ENCODE measurements at places on chromosomes 1 and 21.

GRCh38 chr1:7207875-7208646, 422.8 kb downstream of the CAMTA1 start:
- peak; percentile 89 for DNase-seq

DNA sequence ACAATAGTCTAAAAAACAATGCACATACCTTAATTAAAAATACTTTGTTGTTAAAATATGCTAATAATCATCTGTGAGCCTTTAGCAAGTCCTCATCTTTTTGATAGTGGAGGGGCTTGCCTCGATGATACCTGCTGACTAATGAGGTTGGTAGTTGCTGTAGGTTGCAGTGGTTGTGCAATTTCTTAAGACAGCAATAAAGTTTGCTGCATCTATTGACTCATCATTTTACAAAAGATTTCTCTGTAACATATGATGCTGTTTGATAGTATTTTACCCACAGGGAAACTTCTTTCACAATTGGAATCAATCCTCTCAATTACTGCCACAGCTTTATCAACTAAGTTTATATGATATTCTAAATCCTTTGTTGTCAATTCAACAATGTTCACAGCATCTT, 7.6 kb downstream of the C1orf87 start:
- DNase-seq, result no peak

- no peak for DNase-seq
These were observed 19.0 kb downstream of the IGSF21 start for GRCh38 chr1:18126616-18127015.

GRCh38 chr1:58726581-58726980, 26.7 kb upstream of the MYSM1 start:
- no peak for DNase-seq

GRCh38 chr1:68149110-68149798, 83.1 kb downstream of the WLS start:
- DNase-seq, result no peak

DNA sequence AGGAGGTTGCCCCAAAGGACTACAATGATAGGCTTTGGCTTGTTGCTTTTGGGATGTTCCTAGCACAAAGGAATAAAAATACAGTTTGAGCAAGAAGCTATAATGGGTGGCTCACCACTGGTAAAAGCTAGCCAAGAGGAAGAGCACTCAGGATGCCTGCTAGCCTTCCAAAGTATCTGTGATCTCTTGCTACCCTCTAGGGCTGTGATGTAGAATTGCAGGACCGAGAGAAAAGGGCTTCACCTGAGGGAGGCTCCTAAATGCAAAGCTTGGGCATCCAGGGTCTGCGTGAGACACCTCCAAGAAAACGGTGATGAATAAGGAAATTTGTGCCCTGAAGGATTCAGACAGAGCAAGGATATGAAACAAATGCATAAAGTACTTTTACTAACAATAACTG, 17.7 kb downstream of the IVL start:
- no peak for DNase-seq

DNA sequence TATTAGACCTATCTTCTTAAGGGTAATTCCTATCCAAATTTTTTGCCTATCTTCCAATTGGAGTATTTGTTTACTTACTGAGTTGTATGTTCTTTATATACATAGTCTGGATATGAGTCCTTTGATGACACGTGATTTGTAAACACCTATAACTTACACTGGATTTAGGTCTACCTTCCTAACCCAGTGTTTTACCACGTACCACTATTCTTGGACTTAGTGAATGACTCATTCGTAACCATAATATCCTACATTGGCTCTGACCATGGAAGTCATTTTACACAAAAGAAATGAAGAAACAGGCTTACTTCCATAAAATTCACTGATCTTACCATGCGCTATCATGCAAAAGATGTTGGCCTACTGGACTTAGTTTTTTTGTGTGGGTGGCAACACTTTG, 23.9 kb upstream of the ZZZ3 start:
- DNase-seq, result no peak

- no peak for DNase-seq
These were observed 11.2 kb downstream of the RCAN1 start for GRCh38 chr21:34603710-34604057.
